ENCODE measurements at places on chromosomes 3 and 15.

- peak; percentile 2 for DNase-seq
Measured at GRCh38 chr3:47096959-47097358, 67.0 kb downstream of the SETD2 start.

GRCh38 chr3:178562947-178563232 lies 26.7 kb downstream of the KCNMB2 start:
- DNase-seq = no peak

DNA sequence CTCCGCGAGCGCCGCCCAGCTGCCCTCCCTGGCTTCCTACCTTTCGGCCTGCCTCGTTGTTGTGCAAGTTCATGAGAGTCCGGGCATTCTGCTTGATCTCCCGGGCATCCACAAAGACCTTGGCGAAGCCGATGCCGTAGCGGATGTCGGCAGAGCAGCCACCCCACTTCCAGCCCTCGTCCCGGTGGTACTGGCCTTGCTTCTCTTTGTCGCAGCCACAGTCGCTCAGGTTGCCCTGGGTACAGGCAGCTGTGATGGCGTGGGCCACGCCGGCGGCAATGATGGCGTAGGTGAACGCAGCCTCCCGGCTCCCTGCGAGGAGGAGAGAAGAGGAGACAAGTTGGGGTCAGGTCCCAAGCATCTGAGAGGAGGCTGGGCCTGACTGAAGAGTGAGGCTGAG lies 25.4 kb downstream of the WNT7A start:
- DNase-seq = no peak

DNA sequence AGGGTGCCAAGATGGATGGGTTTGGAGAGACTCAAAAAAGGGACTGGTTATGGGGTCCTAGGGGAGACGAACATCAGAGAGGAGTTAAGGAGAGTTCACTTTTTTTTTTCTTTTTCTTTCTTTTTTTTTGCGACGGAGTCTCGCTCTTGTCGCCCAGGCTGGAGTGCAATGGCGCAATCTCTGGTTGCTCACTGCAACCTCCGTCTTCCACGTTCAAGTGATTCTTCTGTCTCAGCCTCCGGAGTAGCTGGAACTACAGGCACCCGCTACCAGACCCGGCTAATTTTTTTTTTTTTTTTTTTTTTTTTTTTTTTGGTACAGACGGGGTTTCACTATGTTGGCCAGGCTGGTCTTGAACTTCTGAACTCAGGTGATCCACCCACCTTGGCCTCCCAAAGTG lies 1.2 kb downstream of the SPINT1 start:
- no peak for DNase-seq

- no peak for DNase-seq
Measured at GRCh38 chr3:82294609-82295008, 533.2 kb upstream of the GBE1 start.

DNA sequence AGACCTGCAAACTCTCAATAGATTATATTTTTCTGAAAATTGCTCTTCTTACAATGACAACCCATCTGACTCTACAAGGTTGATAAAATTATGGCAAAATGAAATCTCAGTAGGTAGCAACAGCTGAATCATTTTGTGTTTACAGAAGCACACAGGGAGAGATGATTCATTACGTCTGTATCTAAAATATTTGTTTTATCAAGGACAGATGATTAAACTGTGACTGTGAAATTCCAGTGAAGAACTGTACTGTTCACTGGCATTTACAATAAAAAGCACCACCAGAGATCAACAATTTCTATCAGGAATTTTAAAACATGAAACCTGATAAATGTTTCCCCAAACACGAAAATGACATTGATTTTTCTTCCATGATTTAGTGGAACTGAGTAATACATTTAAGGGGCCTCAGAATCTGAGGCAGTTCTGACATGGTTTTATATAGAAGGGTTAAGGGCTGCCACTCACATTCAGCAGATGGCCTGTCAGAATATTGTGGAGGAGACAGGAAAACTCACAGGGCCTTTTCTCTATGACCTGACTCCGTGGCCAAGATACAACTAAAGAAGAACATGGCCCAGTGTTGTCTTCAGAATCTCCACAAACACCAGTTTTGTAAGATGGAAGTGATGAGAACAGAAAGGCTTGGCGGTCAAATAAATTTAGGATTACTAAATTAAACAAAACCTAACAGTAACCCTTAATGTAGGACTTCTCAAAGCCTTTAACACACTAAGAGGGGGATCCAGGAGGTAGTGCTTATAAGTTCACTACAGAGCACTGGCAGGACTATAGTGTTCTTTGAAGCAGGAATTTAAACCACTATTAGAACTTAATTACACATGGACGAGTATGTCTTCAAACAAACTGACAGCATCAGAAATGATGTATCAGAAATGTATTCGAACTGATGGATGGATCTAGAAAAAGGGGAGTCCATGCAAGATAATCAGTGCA lies 25.9 kb downstream of the RAD18 start:
- DNase-seq = peak; percentile 75

GRCh38 chr15:59492389-59493377 lies 54.7 kb downstream of the FAM81A start:
- DNase-seq = peak; percentile 81

GRCh38 chr3:30611613-30612436 lies 5.4 kb downstream of the TGFBR2 start:
- DNase-seq = peak; percentile 57

GRCh38 chr15:70466895-70467529 lies 296.3 kb downstream of the UACA start:
- DNase-seq = peak; percentile 79

GRCh38 chr3:140440446-140440845 lies 237.4 kb upstream of the TRIM42 start:
- no peak for DNase-seq

- DNase-seq = no peak
Measured at GRCh38 chr3:115325539-115325938, 178.5 kb upstream of the ZBTB20 start.

- no peak for DNase-seq
Measured at GRCh38 chr3:190645932-190646460, 132.1 kb downstream of the IL1RAP start.

DNA sequence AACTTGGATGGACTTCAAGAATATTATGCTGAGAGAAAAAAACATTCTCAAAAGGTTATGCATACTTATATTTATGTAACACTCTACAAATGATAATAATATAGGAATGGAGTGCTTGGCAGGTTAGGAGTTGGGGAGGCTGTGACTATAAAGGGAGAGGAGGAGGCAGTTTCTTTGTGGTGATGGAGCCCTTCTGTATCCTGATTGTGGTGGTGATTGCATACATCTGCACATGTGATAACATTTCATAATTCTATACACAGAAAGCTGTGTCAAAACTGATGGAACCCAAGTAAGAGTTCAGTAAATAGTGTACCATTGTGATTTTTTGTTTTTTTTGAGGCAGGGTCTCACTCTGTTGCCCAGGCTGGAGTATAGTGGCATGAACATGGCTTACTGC lies 31.7 kb upstream of the FAM3D start:
- DNase-seq = no peak

DNA sequence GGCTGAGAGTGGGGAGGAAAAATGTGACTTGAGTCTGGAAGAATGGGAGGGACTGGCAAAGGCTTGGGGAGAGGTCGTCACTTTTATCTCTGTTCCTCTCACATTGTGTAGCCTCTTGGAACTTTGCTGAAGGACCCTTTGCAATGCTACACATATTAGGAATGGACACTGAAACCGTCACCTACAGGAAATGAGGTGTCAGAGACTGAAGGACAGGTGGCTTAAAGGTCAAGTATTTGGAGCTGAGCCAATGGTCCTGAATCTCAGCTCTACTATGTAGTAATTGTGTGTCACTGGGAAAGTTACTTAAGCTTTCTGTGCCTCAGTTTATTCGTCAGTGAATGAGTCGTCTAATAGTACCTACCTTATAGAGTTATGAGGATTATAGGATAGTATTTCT lies 14.7 kb downstream of the MCTP2 start:
- no peak for DNase-seq

DNA sequence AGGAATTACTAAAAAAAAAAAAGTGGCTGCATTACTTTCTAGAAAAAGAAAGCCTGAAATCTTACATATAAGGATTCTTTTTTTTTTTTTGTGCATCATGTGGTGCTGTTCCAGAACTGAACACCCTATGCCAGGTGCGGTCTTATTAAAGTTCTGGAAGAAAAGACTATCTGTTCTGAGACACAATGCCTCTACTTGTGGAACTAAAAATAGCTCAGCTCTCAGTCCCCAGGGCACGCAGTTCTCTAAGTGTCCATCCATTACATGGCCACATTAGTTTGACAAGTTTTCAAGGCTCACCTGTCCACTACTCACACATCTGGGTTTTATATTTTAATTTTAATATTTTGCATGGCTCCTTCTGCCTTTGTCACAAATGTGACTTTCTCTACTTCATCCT lies 126.6 kb upstream of the ADAMTS9 start:
- no peak for DNase-seq

DNA sequence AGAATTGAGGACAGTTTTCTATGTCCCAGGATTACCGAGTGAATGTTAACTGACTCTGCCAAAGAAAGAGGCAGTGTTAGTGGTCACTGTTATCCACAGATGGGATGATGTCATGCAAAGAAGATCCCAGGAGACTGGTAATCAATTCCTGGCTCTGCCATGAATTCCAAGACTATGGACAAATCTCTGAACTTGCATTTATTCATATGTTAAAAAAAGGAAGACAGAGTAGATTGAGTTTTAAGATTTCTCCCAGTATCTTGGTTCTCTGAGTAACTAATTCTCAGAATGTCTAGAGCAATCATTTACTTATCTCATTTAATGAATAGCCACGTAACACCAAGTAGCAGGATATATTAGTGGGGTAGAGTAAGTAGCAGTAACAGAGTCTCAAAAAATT lies 11.5 kb upstream of the MAP3K13 start:
- no peak for DNase-seq

GRCh38 chr3:128730471-128730870 lies 4.5 kb downstream of the RAB7A start:
- DNase-seq = no peak

- peak; percentile 54 for DNase-seq
Measured at GRCh38 chr15:31080591-31081014, 20.9 kb downstream of the TRPM1 start.

DNA sequence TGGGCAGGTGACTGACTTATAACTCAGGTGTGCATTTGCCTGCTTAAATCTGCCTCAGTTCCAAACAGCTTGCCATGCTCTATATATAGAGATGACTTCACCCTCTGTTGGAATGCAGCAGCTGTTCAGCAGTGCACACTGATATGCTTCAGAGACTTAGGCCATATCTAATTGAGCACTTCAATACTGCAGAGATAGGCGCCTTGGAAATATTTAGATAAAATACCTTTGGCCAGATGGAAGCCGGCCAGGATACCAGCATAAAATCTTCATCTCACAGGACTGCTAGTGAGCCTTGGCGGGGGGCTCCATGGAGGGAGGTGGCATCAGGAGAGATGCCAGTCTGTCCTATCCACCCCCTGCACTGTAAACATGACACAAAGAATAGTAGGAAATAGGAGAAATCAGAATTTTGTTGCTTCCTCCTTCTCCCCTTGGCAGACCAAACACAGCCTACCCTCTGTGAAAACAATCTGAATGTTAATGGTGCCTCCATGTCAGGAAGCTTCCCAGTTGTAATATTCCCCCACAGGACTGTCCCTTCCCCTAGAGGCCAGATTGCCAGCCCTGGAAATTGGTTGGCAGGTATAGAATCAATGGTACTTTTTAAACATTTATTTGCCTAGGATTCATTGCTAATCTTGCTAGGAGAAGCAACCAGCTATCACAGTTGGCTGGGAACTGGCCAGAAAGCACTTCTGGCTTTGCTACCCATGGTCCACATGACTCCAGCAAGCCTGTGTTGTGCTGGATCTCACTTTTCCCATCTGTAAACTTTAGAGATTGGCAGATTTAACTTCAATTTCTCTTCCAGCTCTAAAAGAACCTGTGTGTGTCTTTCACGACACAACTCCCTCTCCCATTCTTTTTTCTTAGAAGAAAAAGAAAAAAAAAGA lies 215.5 kb upstream of the KCNMB2 start:
- DNase-seq = no peak

GRCh38 chr3:157752956-157753786 lies 250.0 kb upstream of the VEPH1 start:
- DNase-seq = no peak

Data from A549 (cell line).